ENCODE measurements at places on chromosomes 6 and 20.

DNA sequence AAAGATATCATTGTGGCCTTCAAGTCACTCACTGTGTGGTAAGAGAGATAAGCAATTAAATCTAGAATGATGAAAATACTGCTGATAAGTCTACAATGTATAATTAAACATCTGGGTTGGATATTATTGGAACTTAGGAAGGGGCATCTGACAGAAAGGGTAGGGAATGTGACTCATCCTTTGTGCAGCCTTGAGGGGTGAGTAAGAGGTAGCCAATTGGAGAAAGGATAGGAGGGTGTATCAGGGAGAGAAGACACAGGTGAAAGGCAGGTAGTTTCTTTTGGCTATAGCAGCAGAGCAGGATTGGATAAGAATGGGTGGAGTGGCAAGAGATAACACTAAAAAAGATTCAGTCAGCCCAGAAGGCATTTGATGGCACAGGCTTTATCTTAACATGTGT is 182.0 kb downstream of the COL21A1 start:
- no peak for DNase-seq

DNA sequence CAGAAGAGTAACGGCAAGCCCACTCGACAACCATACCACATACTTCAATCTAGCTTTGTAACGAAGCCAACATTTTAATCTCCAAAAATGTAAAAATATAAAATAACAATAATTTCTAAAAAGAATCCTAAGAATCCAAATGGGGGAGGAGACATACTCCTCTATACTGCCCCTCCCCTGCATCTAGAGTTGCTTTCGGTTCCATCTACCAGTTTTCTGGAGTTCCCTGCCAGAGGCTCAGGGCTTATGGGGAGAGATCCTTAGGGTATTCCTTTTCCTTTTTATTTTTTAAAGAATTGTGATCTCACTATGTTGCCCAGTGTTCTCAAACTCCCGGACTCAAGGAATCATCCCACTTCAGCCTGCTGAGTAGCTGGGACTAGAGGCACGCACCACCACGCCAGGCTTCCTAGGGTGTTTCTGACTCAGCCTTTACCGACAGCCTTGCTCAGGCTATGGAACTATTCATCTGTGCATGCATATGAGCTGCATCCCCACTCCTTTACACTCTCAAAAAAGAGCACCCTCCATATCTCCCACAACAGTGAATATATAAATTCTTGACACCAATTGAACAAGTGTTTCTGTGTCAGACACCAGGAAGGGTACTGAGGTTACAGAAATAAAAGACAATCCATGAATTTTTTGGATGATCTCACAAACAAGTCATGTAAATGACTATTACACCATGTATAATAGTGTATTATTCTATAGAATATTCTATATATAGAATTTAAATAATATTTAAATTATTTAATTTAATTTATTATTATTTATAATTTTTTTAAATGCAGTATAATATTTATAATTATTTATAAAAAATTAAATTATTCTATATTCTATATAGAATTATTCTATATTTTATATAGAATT is 40.7 kb upstream of the UBR2 start:
- peak; percentile 41 for DNase-seq

- no peak for DNase-seq
Observed at GRCh38 chr6:122405417-122405816, 6.0 kb downstream of the HSF2 start.

DNA sequence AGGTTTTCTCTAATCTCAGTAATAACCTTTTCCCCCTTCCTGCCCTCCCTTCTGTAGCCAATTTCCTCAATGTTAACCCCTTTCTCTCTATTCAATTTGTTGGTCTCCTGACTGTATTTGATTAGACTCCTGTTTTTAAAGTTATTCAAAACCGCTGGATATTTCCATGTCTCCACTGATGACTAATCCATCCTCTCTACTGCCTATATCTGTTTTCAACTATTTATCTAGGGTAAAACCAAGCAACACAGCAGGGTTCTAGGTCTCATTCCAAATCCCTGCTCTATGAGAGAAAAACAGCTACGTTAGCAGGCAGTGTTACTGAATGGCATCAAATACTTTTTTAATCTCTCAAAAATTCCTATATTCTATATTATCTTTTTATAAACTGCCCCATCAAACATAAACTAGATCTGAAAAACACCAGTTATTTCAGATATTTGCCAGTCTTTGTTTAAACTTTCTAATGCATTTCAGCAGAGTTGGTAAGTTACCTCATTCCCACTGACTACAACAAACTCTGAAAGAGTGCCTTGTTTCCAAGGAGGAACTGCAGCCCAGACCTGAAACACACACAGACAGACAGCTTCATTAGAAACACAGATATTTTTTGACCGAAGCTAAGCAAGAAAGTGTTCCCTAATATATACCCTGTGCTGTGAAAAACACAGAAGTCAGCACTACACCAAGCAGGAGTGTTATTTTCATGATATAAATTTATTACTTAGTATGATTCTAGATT is 8.2 kb downstream of the RTN4IP1 start:
- peak; percentile 28 for DNase-seq

- peak; percentile 84 for DNase-seq
Observed at GRCh38 chr6:10141746-10142443, 273.0 kb downstream of the TFAP2A start.

DNA sequence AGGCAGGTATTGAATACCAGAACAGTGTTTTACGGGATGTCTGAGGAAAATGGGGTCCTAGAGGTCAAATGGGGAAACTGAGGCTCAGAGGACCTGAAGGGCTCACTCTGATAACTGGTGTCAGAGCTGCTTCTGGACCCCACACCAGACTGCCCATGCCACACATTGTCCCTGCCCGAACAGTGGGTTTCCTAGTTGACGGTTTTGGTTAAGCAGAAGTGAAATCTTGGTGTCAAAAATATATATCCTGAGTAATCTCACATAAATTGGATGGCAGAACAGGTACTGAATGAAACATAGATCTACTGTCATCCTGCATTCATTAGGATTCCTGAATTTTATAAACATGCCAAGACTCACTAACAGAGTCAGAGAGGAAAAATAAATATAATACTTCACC is 16.3 kb downstream of the NOX3 start:
- DNase-seq = no peak
